Esophagus squamous epithelium (tissue), 5 donors: ENCODE measurements at places on chromosomes 16 and 17.

GRCh38 chr17:57956291-57957119 is 1.3 kb upstream of the CUEDC1 start:
- no peak for DNase-seq

- no peak for DNase-seq
Observed at GRCh38 chr17:49775546-49776260, 11.8 kb upstream of the FAM117A start.

DNA sequence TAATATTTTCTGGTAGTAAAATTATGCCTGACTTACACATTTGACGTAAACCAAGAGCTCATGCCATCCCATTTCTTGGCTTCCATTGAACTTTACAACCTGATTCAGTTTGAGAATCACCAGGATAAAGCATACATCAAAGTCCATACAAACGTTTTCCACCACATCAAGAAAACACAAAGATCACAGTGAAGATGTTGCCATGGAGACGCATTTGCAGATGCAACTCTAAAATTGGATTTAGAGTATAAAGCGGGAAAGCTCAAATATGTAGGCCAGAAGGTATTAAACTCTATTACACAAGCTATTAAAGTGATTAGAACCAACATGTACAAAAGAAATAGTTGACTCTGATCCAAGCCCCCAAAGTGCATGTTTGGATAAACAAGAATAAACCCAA is 10.4 kb downstream of the C16orf46 start:
- no peak for DNase-seq

GRCh38 chr16:67746846-67747245 is 27.7 kb upstream of the GFOD2 start:
- no peak for DNase-seq

DNA sequence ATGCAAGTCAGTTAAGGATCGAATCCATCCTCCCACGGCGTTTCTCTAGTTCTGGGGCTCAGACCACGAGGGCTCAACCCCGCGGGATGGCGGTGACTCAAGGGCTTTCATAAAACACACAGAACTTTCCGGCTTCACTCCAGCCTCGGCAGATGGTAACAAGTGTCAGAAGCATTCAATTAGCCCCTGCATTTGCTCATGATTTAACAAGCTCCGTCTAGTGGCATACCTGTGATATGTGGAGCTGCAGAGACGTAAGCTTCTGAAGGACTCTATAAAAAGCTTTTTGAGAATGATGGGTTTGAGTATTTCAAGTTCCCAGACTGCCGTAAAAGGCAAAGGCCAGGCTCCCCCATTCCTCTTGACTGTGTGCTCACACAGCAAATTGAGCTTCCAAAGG is 91.3 kb upstream of the SEC14L1 start:
- no peak for DNase-seq

GRCh38 chr17:72711521-72712310 is 380.8 kb downstream of the SLC39A11 start:
- DNase-seq, result no peak

GRCh38 chr17:27818401-27819105 is 18.2 kb upstream of the NOS2 start:
- no peak for DNase-seq

GRCh38 chr17:80940171-80941123 is 51.2 kb upstream of the CHMP6 start:
- no peak for DNase-seq

DNA sequence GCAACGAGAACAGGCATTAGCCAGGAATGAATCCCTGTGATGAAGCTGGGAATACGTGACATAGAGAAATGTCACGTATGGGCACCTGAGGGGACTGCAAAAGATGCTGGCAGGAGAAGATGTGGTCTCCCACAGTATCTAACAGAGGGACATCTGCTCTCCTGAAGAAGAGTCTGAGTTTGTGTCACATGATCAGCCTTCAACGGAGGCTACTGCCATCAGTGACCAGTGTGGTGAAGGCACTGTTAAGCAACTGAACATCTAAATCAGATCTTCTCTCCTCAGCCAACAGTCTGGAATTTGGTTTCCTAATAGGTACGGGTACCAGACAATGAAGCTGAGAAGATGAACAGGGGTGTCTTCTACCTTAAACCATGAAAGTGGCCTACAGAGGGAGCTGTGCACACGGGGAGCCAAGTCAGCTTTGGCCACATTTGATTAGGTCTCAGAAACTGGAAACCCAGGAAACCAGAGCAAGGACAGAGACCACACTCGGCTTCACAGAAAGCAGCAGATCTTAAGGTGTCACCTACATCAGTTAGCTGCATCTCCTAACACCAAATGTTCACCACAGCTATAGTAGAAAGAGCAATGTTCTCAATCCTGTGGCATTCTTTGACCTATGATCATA is 41.8 kb downstream of the BRD7 start:
- no peak for DNase-seq

DNA sequence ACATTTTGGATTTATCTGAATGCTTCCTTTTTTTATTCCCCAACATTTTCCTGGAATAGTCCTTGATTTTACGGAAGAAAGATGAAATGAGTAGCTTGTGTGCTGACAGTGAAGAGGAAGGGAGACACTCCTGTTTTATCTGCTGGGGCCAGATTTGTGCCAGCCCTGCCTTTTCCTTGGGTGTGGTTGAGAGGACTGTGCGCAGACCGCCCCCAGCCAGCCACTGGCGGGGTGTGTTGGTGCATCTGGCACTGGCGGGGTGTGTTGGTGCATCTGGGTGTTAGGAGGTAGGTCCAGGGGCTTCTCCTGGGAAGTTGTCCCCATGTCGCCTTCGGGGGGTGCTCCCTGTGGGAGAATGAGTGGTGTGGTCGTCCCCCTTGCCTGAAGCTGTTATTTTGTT is 39.5 kb downstream of the RAP1GAP2 start:
- DNase-seq, result no peak

DNA sequence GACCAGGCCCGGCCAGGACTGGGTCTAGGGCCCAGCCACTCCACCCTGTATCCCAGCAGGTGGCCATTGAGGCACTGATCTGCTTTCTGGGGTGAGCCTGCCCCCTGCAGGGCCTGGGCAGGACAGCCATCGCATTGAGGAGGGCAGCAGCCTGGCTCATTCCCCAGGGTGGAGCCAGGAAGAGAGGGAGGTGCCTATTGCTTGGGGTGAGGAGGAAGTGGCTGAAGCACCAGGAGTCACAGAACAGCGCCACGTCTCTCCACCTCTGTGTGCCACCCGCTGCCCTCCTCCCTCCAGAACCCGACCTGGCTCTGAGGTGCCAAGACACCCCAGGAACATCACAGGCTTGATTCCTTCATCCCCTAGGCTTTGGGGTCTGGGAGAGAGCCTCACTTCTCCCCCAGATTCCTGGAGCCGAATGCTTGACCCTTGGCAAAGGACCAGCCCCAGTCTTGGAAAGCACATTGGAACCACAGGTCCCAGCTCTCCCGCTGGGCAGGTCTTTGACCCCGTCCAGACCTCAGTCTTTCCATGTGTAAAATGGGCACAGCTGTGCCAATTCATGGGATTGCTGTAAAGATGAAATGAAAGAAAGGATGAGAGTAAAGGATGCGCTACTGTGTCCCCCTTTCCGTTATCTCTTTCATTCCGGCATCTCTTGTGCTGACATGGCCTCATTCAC is 7.2 kb upstream of the KRT36 start:
- DNase-seq, result no peak

DNA sequence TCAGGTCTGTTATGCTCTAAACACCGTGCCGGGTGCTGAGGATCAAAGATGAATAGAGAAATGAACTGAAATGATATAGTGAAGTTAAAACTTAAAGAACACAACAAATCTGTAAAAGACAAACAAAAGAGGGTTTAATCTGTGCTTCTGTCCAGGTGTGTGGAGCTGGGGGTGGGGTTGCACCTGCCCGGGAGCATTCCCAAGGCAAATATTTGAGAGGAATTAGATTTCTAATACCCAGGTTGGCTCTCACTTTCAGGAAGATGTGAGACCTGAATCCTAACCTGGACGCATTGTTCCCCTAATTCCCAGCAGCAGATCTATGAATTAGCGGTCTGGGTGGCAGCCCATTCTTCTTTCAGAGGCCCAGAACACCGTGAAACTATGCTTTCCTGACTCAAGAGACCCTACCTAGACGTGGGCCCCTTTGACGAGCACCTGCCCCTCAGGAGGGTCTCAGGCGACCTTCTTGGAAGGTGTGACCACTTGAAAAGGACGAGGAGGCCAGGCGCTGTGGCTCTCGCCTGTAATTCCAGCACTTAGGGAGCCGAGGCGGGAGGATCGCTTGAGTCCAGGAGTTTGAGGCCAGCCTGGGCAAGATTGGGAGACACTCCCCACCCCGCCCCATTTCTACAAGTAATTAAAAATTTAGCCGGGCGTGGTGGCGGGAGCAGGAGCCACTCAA is 677 bp upstream of the RANGRF start:
- no peak for DNase-seq

DNA sequence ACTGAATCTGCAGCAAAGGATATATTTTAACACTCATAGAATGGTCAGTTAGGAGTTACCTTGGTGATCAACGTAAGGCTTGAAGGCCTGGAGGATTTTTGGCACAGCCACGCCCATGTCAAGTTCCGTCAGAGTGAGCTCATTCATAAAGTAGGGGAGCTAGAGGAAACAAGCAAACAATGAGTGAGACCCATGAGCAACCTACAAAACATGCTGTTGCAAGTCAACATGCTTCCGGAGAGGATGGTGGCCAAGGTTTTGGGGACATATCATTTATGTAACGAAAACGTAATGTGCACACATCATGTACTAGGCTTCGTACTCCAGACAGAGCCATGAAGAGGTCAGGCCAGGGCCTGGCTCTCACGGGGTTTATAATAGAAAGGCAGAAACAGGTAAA is 41.1 kb upstream of the ERN1 start:
- no peak for DNase-seq

- no peak for DNase-seq
Observed at GRCh38 chr17:58097384-58098088, 14.3 kb downstream of the DYNLL2 start.

- no peak for DNase-seq
Observed at GRCh38 chr16:83674931-83675535, 132.7 kb upstream of the HSBP1 start.

DNA sequence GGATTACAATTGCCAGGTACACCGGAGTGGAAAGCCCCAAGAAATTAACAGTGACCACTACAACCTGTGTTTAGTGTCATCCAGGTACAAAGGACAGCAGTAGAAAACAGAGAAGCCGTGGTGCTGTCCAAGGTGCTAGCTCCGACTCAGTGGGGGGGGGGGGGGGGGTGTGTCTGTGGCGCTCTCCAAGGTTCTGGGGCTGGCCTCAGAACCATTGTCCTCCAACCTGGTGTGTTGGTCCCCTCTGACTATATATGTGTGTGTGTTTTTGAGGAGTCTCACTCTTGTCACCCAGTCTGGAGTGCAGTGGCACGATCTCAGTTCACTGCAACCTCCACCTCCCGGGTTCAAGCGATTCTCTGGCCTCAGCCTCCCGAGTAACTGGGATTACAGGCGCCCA is 5.8 kb upstream of the ZNF23 start:
- DNase-seq, result no peak

- DNase-seq, result no peak
Observed at GRCh38 chr16:78629173-78629572, 529.7 kb downstream of the WWOX start.

DNA sequence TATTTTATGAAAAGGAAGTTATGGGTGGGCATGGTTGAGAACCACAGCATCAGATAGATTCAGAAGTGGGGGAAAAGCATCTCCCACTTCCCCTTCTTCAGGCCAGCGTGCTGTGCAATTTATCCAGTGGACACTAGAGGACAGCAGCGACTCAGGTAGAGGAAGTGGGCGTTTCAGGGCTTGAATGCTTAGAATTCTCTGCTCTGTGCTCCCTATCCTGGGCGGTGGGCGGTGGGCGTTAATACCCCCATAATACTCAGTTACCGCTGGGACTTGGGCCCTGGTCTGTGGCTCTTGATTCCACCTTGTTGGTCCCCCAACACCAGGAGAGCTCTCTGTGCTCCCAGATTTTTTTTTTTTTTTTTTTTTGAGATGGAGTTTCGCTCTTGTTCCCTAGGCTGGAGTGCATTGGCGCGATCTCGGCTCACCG is 3.7 kb upstream of the LYZL6 start:
- peak; percentile 2 for DNase-seq

GRCh38 chr16:51159296-51159695 is 8.2 kb upstream of the SALL1 start:
- DNase-seq, result no peak

GRCh38 chr17:8020776-8021564 is 17.9 kb upstream of the ALOX15B start:
- no peak for DNase-seq

DNA sequence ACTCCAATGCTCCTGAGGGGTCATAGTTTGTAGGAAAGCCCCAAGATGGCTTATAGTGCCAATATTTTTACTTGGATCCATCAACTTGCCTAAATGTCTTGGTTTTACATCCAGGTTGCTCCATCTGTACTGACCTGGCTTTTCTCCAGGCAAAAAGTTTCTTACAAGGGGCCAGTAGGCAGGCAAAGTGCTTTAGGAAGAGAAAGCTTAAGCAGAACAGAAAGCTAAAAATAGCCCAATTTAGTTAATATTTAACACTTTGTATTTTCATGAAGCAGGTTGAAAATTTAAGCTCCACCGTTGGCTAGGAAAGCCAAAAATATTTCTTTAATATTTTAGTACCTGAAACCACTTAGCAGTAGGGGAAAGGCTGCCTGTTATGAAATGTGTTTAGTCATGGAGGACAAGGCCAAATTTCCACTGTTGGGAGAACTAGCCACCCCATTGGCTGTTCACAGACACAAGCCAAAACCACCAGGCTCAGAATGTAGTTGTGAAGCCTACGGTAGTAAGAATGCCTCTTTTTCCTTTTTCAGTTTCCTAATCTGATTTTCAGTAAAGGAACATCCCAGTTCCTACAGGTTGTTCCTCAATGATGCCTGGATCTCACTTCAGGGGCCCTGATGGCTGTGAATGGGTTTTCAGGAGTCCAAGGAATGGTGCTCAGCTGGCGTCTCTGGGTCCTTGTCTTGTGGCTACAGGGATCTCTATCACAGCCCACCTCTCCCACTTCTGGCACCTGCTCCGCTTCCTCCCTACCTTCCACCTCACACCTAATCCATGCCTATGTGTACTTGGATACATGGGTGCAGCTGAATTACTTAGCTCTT is 324.8 kb downstream of the PMP22 start:
- DNase-seq, result no peak

- no peak for DNase-seq
Observed at GRCh38 chr17:13740686-13741085, 139.0 kb upstream of the HS3ST3A1 start.
